ENCODE measurements at places on chromosomes 13 and 19. TPM values are rescaled to one million over a fixed set of nuclear protein-coding genes. Genes with fewer than 3 reads are reported as not detected.

Gene FPR1
- 6.2 TPM for total RNA-seq

Gene PINLYP
- total RNA-seq = not detected

Gene LSR
- total RNA-seq = 60.6 TPM

Gene CCL25
- not detected for total RNA-seq

Gene KIR2DL3
- not detected for total RNA-seq

DNA sequence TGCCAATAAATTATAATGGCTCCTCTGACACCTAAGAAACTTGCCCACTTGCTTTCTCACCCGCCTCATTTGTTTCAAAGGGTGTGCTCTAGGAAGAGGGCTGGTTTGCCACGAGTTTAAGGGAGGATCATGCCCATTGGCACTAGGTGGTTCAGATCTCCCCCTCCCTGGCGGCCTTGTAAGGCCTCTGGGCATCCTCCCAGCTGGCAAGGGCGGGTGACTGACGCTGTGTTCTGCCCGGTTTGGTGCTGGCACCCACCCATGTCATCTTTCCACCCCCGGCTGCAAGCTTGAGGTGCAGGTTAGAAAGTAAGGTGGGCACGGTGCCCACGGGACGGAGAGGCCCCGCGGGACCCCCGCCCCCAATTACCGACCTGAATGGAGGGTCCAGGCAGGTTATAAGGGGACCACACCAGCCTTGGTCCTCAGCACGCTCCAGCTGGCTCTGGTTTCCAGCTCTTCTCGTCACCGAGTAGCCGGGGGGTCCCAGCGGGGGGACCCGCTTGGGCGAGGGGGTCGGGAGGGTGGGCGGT, 90.4 kb downstream of the PTPRS start:
- no peak overlapping the region for H3K4me3 ChIP-seq
- no peaks in the 10 kb centered on the region for H3K4me1 ChIP-seq
- H3K36me3 ChIP-seq = no peaks in the 10 kb centered on the region
- no peak overlapping the region for H3K27ac ChIP-seq
- H3K27me3 ChIP-seq = no peaks in the 10 kb centered on the region
- DNase-seq = no peak

GRCh38 chr13:50709058-50709457, 134.4 kb downstream of the DLEU7 start:
- peaks cover 5% of the 10 kb centered on the region for H3K4me1 ChIP-seq
- H3K27me3 ChIP-seq = no peaks in the 10 kb centered on the region
- DNase-seq = no peak

- peak overlapping the region; percentile 74 for H3K27ac ChIP-seq
- H3K27me3 ChIP-seq = no peaks in the 10 kb centered on the region
- H3K4me1 ChIP-seq = peaks cover 13% of the 10 kb centered on the region
- DNase-seq = peak; percentile 41
These were observed 38.5 kb upstream of the FGF14 start for GRCh38 chr13:102440259-102440936.

Data from MCF 10A (cell line).